ENCODE measurements at places on chromosomes 7 and 10. TPM values are rescaled to one million over a fixed set of nuclear protein-coding genes. Genes with fewer than 3 reads are reported as not detected.

ACTL6B gene
- total RNA-seq: not detected

GRCh38 chr7:37771342-37771741, 77.1 kb upstream of the NME8 start:
- no peaks in the 10 kb centered on the region for H3K4me1 ChIP-seq
- no peak overlapping the region for H3K4me3 ChIP-seq
- H3K36me3 ChIP-seq: no peaks in the 10 kb centered on the region
- DNase-seq: no peak
- no peak overlapping the region for H3K27ac ChIP-seq

- no peak overlapping the region for H3K27ac ChIP-seq
- no peak for DNase-seq
- peaks cover 10% of the 10 kb centered on the region for H3K4me1 ChIP-seq
- H3K36me3 ChIP-seq: no peaks in the 10 kb centered on the region
Measured at GRCh38 chr7:33750177-33750576, 155.2 kb upstream of the BMPER start.

GRCh38 chr10:99172128-99172738, 63.4 kb downstream of the HPSE2 start:
- H3K4me3 ChIP-seq: no peak overlapping the region
- peak; percentile 73 for DNase-seq
- H3K27ac ChIP-seq: no peak overlapping the region
- no peaks in the 10 kb centered on the region for H3K27me3 ChIP-seq
- H3K36me3 ChIP-seq: no peaks in the 10 kb centered on the region
- no peaks in the 10 kb centered on the region for H3K4me1 ChIP-seq

- H3K4me3 ChIP-seq: no peak overlapping the region
- no peak overlapping the region for H3K27ac ChIP-seq
- H3K27me3 ChIP-seq: no peaks in the 10 kb centered on the region
- H3K4me1 ChIP-seq: peaks cover 11% of the 10 kb centered on the region
- DNase-seq: no peak
- H3K36me3 ChIP-seq: no peaks in the 10 kb centered on the region
Measured at GRCh38 chr10:60466267-60467201, 76.9 kb upstream of the ANK3 start.

DNA sequence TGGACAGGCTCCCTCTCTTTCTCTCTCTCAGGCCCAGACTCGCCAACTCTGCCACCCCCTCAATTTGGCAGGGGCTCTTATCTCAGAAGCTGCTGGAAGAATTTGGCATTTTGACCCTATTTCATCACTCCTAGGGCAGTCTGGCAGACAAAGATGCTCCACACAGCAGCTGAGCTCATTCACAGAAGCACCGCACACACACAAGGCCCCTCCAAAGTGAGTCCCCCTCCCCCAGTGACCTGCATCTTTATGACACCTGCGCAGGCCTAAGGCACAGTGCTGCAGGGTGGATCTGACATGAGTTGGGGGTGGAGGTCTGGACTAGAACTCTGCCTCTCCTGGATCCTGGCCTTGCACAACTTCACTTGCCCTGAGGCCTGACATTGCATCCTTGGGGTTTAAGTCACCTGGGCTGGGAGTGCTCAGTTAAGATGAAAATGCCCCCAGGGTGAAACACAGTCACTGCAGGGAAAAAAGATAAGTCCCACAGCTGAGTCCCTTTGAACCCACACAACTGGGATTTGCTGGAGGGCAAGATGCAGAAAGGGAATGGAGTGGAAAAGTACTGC, 41.1 kb upstream of the DUSP5 start:
- H3K27ac ChIP-seq: no peak overlapping the region
- no peaks in the 10 kb centered on the region for H3K27me3 ChIP-seq
- no peak overlapping the region for H3K4me3 ChIP-seq
- H3K4me1 ChIP-seq: no peaks in the 10 kb centered on the region
- H3K36me3 ChIP-seq: no peaks in the 10 kb centered on the region

GRCh38 chr7:93838966-93839365, 51.6 kb downstream of the TFPI2 start:
- H3K36me3 ChIP-seq: no peaks in the 10 kb centered on the region
- H3K27ac ChIP-seq: no peak overlapping the region
- H3K27me3 ChIP-seq: no peaks in the 10 kb centered on the region
- no peak overlapping the region for H3K4me3 ChIP-seq

GRCh38 chr10:4652111-4653010, 173.6 kb upstream of the AKR1E2 start:
- no peak overlapping the region for H3K4me3 ChIP-seq
- no peaks in the 10 kb centered on the region for H3K27me3 ChIP-seq
- no peak overlapping the region for H3K27ac ChIP-seq
- H3K36me3 ChIP-seq: no peaks in the 10 kb centered on the region

CRTAC1 gene
- total RNA-seq: 0.77 TPM

TYSND1 gene
- 17.4 TPM for total RNA-seq

DNA sequence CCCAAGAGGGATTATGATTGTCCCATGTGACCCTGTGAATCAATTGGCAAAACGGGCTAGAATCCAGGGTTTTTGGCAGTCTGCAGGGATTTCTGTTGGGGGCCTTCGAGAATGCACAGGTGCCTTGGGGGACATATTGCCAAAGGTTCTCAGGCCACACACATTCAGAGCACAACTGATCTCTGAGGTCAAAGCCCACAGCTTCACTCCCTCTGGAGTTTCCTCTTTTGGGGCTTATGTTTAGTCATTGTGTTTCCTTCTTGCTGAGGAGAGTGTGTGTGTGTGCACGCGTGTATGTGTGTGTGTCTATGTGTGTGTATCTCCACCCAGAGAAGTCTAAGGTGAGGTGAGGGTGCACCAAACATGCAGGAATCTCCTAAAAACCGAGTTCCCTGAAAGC, 8.8 kb downstream of the PPIF start:
- H3K4me1 ChIP-seq: no peaks in the 10 kb centered on the region
- DNase-seq: no peak
- H3K36me3 ChIP-seq: no peaks in the 10 kb centered on the region
- H3K4me3 ChIP-seq: no peak overlapping the region

PRPS1L1 gene
- total RNA-seq: not detected

HOXA11 gene
- not detected for total RNA-seq

DNA sequence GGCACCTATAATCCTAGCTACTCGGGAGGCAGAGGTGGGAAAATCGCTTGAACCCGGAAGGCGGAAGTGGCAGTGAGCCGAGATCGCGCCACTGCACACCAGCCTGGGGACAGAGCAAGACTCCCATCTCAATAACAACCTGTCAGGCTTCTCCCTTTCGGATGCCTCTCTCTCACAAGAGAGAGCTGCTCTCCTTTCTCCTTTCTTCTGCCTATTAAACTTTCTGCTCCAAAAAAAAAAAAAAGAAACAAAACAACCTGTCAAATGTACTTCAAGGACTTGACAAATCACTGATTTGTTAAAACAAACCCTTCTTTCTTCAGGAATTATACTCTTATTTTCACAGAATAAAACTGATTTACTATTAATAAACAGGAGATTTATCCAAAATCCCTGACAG, 3.6 kb downstream of the PSAP start:
- peaks cover 24% of the 10 kb centered on the region for H3K4me1 ChIP-seq
- H3K4me3 ChIP-seq: no peak overlapping the region
- H3K36me3 ChIP-seq: no peaks in the 10 kb centered on the region
- no peak overlapping the region for H3K27ac ChIP-seq

- DNase-seq: no peak
- H3K27ac ChIP-seq: no peak overlapping the region
- no peak overlapping the region for H3K4me3 ChIP-seq
- H3K36me3 ChIP-seq: no peaks in the 10 kb centered on the region
- peaks cover 6% of the 10 kb centered on the region for H3K4me1 ChIP-seq
Measured at GRCh38 chr10:99765672-99766301, 16.7 kb upstream of the ABCC2 start.

GRCh38 chr10:117078168-117078837, 59.8 kb downstream of the VAX1 start:
- no peaks in the 10 kb centered on the region for H3K27me3 ChIP-seq
- peaks cover 7% of the 10 kb centered on the region for H3K4me1 ChIP-seq
- no peak overlapping the region for H3K27ac ChIP-seq

- H3K36me3 ChIP-seq: no peaks in the 10 kb centered on the region
- H3K27ac ChIP-seq: no peak overlapping the region
Measured at GRCh38 chr7:28729727-28730126, 228.4 kb downstream of the TRIL start.

MYOZ1 gene
- 1.9 TPM for total RNA-seq

HOXA9 gene
- total RNA-seq: not detected

MAT1A gene
- not detected for total RNA-seq

MMRN2 gene
- total RNA-seq: 0.28 TPM

C10orf67 gene
- not detected for total RNA-seq

ITGB8 gene
- 5.3 TPM for total RNA-seq

CCDC3 gene
- total RNA-seq: 0.87 TPM
